ENCODE measurements at places on chromosomes 16 and 17.
A peak's percentile ranks its signal among the peaks of the same experiment; 100 is the strongest.

- no peak for DNase-seq
Observed at GRCh38 chr17:78965491-78965924, 14.2 kb downstream of the LGALS3BP start.

DNA sequence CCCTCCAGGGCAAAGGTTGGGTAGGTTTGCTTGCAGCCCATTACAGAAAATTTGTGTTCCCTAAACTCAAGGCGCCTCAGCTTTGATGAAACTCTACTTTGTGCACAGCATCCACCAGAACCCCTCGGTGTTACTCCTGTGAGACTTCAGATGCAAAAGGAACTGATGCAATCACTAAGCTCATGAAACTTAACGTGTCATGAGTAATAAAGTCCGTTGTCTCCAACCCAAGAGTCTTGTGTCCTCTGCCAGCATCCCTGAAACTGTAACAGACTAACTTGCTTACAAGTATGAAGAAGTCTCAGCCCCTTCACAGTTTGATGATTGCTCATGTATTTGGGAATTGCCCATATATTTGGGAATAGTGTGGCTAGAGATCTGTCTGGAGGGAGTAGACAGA is 74.8 kb upstream of the MARCHF10 start:
- no peak for DNase-seq

GRCh38 chr16:61471737-61472136 is 564.5 kb downstream of the CDH8 start:
- no peak for DNase-seq

DNA sequence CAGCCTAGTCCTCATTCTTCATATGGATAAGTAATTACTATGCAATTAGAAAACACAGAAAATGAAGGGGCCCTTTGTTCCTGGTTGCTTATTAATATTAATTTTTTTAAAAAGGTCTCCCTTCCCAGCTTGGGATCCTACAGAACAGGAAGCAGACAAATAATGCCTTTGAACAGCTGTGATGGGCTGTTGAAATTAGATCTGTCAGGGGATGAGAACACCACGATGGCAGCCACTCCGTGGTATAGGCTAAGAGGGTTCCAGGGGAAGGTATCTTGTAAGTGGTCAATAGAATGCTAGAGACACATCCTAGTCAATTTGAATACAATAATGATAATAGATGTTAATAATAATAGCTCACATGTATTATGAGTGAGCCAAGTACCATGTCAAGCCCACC is 83.1 kb downstream of the CCDC182 start:
- DNase-seq: no peak

GRCh38 chr16:26550111-26550610 is 516.6 kb upstream of the C16orf82 start:
- no peak for DNase-seq

- DNase-seq: no peak
Observed at GRCh38 chr16:68310437-68310773, 341 bp downstream of the SLC7A6OS start.

DNA sequence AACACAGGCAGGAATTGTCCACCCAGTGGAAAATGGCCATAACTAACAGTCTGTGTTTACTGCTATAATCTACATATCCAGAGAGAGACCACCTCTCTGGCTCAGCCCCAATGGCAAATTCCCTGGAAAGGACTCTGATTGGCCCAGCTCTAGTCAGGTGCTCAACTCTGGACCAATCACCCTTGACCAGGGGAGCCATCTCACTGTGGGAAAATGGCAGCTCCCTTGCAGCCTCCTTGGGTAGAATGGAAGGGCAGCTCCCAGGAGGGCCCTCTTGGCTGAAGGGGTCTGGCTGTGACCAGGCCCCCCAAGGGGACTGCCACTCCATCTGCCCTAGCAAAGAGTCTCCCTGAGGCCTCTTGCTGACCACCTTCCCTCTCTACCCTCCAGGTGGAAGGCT is 3.1 kb downstream of the ALOX15B start:
- no peak for DNase-seq

DNA sequence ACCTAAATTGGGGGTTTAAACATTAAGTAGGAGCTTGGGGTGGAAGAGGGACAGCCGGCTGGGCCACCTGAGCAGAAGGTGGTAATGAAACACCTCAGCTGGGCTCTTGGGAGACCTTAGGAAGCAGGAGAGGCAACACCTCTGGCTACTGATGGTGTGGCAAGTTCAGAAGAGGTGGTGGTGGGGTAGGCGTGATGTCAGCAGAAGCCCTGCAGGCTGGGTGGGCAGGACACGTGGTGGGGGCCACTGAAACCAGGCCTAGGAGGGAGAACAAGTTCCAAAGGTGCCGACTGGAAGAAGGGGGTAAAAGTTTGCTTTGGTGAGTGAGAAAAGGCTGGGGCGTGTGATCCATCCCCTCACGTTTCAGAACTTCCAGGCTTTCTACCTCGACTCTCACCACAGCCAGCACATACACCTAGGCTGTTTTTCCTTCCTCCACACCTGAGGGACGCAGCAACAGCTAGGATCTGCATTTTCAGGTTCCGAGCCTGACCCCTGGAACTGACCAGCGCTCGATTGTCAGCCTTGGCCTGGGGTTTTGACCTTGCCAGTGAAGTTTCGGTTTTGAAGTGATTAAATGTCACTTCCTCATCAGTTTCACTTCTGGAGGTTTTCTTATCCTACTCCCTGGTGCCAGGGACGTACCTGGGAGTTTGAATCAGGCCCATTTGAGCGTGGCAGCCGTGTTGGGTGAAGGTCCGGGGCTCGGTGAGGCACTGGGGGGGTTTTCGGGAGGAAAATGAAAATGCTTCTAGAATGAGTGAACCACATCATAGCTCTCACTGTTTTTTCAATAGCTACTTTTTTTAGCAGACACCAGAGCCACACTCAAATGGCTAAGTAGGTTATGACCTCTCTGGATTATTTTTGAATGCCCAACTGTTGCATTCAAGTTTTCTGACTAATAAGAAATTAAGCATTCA is 10.0 kb downstream of the SNN start:
- DNase-seq: no peak

GRCh38 chr17:19708431-19709175 is 7.8 kb downstream of the SLC47A2 start:
- DNase-seq: no peak

DNA sequence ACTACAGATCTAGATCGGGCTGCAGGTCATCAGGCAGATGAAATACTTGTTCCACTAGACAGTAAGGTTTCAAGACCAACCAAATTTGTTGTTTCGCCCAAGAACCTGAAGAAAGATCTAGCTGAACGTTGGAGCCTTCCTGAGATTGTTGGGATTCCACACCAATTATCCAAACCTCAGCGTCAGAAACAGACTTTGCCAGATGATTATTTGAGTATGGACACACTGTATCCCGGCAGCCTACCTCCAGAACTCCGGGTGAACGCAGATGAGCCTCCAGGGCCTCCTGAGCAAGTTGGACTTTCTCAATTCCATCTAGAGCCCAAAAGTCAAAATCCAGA is 14.4 kb downstream of the LRRC37B start:
- DNase-seq: no peak

DNA sequence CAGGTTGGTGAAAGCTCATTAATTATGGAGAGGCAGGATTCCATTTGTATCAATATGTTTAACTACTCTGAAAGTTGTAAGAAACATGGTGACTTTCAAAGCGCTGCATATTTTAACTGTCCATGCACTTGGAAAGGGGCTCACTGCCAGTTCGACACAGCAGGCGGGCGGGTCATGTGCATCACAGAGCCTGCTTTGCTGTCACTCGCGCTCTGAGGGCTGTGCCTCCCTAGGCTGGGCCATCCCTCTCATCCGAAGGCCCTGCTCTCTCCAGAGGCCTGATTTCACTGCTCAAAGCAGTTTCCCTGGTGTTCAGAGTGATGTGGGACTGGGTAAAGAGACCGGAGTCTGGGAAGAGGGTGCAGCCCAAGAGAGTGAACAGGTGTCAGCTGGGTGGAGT is 422.0 kb upstream of the MON1B start:
- no peak for DNase-seq

DNA sequence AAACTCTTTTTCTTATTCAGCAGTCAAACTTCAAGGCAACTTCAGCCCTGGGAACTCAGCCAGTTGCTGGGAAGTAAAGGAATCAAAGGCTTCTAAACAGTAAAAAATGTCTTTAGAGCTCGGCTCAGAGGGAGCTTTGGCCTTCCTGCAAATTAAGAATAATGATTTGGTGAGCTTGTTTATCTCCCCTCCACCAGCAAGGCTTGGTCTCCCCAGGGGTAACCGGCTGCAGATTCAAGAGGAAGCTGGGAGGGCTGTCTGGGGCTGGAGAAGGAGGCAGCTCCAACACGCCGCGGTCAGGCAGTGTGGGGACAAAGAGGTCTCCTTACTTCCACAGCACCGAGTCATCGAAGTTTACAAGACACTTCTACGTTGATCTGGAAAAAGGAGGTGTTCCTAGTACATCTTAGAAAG is 17.7 kb upstream of the DOC2B start:
- DNase-seq: no peak

DNA sequence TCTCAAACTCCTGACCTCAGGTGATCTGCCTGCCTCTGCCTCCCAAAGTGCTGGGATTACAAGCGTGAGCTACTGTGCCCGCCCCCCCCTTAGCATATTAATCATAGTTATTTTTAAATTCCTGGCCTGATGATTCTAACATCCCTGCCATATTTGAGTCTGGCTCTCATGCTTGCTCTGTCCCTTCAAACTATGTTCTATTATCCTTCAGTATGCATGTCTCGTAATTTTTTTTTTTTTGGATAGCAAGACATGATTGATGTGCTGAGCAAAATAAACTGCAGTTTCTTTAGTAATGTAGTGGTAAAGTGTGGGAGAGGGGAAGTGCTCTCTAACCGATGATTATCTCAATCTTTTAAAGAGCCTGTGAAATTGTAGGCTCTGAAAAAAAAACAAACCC is 34.3 kb upstream of the TMEM92 start:
- no peak for DNase-seq

GRCh38 chr17:71976011-71976649 is 144.7 kb upstream of the SOX9 start:
- DNase-seq: no peak

GRCh38 chr17:3755335-3756030 is 31.8 kb downstream of the HASPIN start:
- no peak for DNase-seq

- no peak for DNase-seq
Observed at GRCh38 chr16:1337486-1337885, 4.0 kb downstream of the BAIAP3 start.

DNA sequence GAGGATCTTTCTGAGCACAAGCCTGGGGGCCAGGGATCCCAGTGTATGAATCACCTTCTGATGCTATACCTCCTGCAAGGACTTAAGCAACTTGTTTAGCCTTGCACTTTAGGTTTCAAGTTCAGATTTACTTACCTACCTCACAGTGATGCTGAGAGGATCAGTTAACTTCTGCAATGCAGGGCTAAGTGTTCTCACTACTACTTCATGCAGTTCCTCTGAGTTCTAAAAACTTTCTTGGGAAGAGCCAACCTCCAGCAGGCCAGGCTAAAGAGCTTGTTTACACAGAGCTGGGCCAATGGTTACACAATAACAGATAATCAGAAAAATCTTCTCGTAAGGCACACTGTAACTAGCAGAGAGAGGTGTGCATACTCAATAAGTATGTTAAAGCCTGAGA is 13.0 kb downstream of the VEZF1 start:
- DNase-seq: no peak

DNA sequence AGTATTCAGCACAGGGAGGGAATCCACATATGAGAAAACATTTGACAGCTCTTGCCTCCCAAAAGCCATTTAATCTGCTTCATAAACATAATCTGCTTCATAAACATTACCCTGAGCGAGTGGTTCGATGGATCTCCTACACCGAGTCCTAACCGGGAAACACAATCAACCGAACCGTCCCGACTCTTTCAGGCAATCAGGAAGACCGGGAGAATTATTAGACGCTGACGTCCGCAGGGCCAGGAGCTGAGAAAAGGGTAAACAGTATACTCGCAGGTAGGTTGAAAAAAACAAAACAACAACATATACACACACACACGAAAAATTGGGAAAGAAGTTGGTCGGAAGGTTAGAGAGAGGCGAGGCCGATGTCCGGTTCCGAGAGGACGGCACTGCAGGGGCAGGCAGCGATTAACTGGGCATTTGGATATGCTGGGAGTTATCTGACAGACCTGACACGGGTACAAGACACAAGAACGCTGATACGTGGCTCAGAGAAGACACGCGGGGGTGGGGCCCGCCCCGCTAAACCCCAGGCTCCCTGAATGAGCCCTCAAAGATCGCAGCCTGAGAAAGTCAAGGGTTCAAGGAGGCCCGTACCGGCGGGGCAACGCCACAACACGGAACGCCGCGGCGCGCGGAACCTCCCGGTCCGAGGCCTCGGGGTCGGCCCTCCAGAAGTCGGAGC is 585 bp downstream of the AP1G1 start:
- peak; percentile 39 for DNase-seq

DNA sequence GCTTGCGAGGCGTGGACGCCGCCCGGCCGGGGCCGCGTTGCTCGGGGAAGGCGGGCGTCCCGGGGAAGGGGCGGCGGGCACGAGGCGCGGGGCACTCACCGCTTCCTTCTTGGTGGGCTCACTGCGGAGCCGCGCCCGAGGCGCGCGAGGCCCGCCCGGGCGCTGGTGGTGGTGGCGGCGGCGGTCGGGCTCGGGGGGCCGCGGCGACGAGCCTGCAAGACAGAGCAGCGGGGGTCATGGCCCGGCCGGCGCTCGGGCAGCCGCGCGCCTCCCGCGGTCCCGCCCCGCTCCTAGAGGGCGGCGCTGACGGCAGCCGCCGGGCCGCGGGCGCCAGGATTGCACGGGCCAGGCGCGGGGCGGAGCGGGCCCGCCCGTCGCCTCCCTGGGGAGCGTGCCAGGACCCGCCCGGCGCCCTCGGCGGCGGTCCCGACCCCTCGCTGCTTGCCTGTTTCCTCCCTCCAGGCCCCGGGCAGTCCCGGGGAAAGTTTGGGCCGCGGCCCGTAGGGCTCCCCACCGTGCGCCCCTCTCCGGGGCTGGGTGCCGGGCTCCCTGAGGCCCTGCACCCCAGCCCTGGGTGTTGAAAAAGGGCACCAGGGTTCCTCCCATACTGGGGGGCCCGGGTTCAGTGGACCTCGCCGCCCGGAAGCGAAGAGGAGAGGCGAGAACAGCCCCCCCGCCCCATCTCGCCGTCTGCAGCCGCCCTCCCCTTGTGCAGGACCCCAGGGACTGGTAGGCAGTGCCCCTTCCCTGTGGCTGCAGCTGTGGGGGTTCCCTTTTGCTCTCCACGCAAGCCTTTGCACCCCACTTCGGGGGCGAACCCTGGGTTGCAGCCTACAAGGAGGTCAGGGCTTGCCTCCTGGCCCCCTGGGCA is at the start of gene C16orf74:
Gene C16orf74, minus strand, starts transcription at position 270 of the 871 bp plus-strand sequence. CDS start 15,879 bp downstream, outside the sequence.
- DNase-seq: no peak

DNA sequence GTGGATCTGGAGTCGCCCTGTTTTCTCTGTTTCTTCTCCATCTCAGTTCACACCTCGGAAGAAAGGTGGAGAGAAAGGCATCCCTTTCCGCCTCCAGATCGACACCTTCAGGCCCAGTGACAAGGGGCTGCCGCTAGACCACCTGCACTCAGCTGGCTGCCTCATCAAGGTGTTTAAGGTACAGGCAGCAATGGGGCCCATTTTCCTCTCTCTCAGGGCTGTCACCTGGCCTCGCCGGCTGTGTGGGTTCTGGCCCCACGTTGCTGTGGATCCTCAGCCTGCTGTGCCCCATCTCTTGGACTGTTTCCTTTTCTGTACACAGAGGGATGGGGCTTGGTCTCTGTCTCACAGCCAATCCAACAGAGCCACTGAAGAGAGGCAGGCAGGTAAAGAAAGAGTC is 17.4 kb upstream of the STAC2 start:
- DNase-seq: no peak

Measured in activated CD4-positive, alpha-beta T cell treated with anti-CD3 and anti-CD28 coated beads, Interleukin-2, amount 50 U/mL, for 4 hours (primary cell).